ENCODE measurements at places on chromosomes 1 and 21.
A peak's percentile ranks its signal among the peaks of the same experiment; 100 is the strongest.

DNA sequence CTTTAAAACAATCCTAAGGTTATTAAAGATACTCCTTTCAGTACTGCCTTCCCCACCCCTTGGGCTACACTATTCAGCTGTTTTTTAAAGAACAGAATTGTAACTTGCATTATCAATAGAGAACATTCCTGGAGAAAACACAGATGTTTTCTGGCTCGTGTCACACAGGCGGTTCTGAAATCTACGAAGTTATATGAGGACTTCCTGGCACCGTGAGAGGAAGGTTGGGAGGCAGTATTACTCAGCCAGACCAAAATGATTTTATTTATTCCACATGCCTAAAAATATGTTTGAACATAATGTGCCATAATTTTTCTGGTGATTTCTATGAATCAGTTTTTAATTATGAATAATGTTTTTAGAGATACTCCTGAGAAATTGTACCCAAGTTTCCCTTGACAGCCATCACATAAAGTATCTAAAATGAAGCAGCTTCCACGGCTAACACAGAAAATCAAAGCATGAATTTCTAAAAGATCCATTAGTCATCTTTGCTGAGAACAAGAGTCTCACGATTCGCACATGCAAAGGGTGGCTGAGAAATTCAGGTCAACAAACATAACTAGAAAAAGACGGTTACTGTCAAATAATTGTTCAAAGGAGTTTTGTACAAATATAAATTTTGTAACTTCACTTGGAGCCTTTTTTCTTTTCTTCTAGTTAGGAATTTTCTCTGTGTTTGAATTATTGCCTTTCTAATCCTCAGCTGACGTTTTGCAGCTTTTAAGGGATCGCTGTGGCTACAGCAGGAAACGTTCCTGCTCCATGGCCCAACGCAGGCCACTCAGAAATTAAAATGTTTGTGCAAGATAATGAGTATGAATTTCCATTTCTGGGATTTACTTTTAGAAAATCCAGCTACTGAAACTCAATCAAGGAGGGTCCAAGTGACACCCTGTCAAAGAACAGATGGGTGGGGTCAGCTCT, 8.0 kb upstream of the SIM2 start:
- DNase-seq: no peak

- no peak for DNase-seq
Observed at GRCh38 chr1:25772692-25773245, 27.2 kb upstream of the SELENON start.

DNA sequence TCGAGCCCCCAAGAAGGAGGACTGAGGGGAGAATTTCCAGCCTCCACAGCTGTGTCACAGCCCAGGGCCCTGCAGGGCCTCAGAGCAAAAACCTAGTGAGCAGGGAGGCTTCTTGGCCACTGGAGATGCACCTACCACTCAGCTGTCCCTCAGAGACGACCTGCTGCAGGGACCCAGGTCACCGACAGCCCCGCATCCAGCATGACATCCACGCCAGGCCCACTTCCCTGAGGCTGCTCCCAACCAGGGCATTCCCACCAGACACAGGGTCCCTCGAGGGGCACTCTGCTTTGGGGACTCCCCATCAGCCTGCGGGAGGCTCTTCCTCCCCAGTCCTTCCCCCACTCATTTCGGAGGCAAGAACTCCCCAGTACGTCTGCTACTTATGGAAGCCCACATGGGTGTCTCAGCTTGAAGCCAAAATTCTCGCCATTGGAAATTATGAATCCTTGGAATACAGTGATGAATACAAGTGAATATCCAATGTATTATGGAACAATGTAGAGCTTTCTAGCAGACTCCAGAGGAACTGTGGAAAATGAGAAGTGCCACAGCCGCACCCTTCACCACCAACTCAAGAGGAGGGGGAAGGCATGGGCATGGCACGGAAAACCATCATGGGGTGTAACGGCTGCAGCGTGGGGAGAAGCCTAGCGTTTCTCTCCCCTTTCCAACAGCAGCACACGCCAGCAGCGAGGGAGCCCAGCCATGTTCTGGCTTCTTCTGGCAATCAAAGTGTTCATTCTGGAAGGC, 6.9 kb downstream of the TFF3 start:
- DNase-seq: no peak

GRCh38 chr1:38267037-38268036, 220.7 kb upstream of the POU3F1 start:
- DNase-seq: no peak

DNA sequence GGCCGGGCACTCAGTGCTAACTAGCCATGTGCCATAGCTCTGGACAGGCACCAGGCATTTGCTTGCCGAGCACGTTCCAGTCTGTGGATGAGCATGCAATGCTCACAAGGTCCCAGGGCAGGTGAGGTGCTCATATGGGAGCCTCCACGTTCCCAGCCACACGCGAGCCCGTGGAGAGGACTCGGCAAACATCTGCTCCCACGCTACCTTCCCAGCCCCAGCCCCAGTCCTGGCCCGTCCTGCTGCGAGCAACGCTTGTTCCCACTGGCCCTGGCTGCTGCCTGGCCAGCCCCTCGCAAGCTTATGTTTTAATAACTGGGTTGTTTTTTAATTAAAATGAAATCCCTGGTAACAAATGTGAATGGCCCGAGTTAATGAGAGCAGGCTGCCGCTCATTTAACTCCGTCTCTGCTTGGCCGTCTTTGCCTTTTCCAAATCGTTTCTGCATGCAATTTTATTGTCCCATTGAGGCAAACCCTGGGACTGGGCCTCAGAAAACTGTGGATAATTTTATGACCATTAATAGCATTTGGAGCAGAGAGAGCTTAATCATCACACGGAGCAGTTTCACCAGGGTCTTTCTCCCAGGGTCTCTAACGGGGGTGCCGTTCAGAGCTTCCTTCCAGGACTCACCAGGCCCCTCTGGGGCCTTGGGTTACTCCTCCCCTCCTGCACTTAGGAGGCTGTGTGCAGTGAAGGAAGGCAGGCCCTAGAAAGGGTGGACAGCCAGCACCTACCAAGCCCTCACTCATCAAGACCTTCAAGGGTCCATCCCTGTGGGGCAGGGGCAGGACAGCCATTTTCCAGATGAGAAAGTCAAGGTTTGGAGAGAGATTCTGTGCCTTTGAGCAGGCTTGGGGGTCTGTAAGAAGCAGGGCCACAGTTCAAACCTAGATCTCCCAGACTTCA, 136.8 kb downstream of the GLIS1 start:
- DNase-seq: no peak

DNA sequence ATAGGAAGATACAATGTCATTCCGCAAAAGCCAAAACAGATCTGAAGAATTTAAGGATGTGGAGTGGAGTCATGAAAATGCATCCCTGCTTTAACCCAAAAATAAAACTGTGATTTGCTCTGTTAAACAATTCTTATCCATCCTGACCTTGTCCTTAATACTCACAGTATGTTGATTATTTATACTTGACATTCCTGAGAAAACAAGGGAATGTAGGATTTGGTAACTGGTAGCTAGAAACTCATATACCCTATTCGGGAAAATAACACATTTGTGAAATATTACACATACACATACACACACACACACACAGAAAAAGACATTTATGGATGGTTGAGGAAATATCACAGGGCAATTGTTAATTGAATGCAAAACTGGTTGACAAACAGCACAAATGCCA, 80.2 kb downstream of the FMN2 start:
- DNase-seq: no peak

DNA sequence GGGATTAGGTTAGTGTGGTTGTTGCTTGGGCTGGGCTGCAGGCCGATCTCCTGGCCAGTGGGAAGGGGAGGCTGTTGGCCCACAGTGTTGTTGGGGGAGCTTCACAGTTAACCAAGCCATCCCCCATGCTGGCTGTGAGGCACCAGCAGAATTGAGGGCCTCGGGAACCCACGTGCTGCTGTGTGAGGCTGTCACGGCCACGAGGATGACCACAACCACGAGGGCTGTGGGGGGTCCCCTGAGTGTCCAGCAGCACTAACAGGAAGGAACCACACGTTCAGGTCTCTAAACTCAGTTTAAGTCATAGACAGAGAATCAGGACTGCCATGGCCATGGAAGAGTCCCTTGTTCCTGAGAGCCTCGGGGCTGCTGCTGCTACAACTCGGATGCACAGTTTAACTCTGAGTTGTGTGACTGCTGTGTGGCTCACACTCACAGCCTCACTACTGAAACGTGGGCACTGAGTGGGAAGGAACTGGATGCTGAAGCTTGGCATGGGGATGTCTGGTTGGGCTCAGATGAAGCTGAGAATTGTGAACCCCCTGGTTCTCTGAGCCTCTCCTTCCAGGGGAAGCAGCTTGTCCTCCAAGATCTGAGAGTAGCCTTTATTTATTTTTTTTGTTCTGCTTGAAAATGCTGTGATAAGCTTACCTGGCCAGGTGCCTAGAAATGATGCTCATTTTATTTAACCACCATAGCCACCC, 4.8 kb upstream of the MMEL1 start:
- DNase-seq: no peak

DNA sequence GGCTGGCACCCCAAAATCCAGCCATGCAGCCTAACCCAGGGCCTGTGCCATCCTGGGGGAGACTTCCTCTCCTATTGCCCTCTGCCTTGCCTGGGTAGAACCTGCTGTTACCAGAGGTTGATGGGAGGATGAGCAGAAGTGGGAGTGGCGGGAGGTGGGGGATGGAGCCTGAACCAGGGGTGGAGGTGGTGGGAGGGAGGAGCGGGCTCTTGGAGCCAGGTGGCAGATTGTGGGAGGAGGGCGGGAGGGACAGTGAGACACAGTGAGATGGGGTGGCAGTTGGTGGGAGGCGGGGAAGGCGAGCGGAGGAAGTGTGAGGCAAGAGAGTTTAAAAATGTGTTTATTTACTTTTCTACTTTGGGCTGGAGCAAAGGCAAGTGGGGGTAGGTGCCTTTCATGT, 87.3 kb downstream of the KCNJ6 start:
- DNase-seq: no peak

- peak; percentile 55 for DNase-seq
Observed at GRCh38 chr1:87958716-87959115, 630.0 kb downstream of the LMO4 start.

- DNase-seq: no peak
Observed at GRCh38 chr1:116941670-116942069, 32.0 kb downstream of the PTGFRN start.

GRCh38 chr1:156444407-156445001, 56.1 kb downstream of the MEF2D start:
- DNase-seq: peak; percentile 71

DNA sequence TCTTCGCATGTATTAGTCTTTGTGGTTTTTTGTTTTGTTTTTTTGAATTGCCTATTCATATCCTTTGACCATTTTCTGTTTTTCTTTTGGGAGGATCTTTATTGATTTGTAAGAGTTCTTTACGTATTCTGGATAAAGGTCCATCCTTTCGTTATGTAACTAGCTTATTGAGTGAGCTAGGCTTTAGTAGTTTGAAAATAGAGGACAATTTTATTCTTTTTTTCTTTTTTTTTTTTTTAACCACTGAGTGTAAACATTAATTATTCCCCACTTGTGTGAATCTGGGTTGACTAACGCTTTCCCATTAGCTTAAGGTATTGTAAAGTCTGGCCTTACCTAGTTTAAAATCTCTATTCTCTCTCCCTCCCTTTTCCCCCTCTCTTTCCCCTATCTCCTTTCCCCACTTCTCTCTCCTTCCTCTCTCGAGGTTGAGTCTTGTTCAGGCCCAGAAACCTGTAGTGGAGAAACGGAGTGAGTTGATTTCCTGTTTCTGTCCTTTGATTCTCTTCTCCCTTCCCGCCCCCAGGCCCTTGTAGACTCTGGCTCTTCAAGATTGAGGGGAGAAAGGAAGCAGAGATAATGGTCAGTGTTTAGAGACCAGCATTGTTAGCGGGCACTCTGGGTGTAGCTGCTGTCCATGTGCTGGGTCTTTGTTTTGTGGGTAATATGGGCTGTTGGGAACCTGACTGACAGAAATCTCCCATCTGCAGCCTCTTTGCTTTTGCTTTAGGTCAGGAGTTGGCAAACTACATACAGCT, 1.5 kb downstream of the MORC3 start:
- peak; percentile 82 for DNase-seq
